ENCODE measurements at places on chromosomes 4 and X. TPM values are rescaled to one million over a fixed set of nuclear protein-coding genes. Genes with fewer than 3 reads are reported as not detected.

DNA sequence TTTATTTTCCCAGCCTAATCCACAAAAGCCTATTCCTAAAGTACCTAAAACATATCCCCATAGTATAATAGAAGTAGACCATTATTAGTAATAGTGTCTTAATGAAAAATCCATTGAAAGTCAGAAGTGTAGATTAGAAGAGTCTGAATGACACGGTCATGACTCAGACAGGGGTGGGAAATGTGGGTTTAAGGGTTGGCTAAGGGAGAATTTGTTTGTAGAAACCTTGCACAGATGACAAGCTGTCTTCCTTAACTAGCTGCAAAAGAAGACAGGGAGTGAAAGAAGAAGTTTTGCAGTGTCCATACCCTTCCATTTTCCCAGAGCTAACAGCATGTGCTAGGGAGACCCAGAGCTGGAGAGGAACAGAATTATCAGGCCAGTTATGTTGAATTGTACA is 242.7 kb upstream of the ETNPPL start:
- no peak for DNase-seq

PCDH11X gene
- polyA plus RNA-seq, result 0.28 TPM

KIAA0232 gene
- polyA plus RNA-seq, result 37.2 TPM

- no peak for DNase-seq
Observed at GRCh38 chr4:113007151-113007550, 42.3 kb upstream of the ANK2 start.

GRCh38 chrX:83771664-83772063 is 89.3 kb upstream of the CYLC1 start:
- DNase-seq, result no peak

GRCh38 chrX:133414406-133415275 is 648 bp downstream of the GPC4 start:
- DNase-seq, result peak; percentile 8

PRSS12 gene
- 7.7 TPM for polyA plus RNA-seq

GRCh38 chr4:113760094-113760794 is 1.3 kb downstream of the CAMK2D start:
- DNase-seq, result peak; percentile 59

DNA sequence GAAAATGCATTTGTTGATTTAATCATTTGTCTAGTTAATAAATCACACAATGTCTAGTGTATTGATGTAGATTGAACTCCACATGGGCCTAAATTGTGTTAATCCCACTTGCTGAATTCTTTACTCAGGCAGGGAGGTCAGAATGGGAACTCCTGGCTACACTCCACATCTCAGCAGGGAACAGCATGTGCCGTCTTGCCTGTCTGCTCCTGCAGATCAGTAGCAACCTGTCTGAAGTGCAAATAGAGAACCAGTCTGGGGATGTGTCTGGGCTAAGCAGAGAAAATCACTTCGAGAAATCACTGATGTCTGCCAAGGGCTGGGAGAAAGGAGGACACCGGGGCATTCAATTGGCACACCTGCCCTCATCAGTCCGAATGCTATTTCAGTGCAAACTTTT is 16.5 kb upstream of the MXRA5 start:
- DNase-seq, result no peak

GRCh38 chr4:153408932-153409331 is 57.2 kb upstream of the TMEM131L start:
- no peak for DNase-seq

GRCh38 chrX:74458736-74459135 is 37.4 kb downstream of the SLC16A2 start:
- peak; percentile 11 for DNase-seq

SOX3 gene
- 0.06 TPM for polyA plus RNA-seq

Data from renal pelvis (tissue), 12 donors.